MM.1S (cell line): ENCODE measurements at places on chromosomes 6 and 20.

DNA sequence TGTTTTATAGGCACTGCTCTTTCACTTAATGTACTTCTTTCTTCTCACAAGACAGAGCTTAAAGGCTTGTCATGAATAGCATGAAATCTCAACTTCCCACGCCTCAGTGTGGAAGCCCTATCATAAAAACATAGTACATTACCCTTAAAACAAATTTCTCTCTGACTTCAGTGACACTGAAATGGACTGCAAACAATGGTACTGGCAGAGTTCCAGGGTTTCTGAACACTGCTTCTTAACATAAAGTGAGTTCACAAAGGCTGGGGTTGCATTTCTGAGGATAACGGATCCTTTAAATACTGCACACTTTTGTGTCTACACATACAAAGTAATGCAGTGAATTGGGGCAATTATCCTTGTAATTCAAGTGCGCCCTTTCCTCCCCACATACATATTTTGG is 32.3 kb upstream of the PLEKHG1 start:
- no peaks in the 10 kb centered on the region for H3K4me1 ChIP-seq
- H3K27me3 ChIP-seq: no peaks in the 10 kb centered on the region
- no peak overlapping the region for H3K27ac ChIP-seq
- H3K36me3 ChIP-seq: no peaks in the 10 kb centered on the region
- no peak for DNase-seq

DNA sequence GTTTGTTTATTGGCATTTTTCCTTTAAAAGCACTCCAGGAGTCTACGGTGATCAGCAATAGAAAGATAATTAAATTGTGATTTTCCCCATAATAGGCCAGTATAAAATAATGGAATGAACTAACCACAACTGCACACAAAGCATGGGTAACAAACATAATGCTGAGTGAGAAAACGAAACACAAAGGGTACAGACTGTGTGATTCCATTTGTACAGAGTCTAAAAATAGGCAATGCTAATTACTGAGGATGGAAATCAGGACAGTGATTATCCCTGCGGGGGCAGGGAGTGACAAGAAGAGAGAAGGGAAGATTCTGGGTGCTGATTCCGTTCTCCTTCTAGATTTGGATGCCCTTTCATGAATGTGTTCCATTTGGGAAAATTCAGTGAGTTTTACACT is 478.1 kb downstream of the PREX1 start:
- H3K4me1 ChIP-seq: no peaks in the 10 kb centered on the region
- no peaks in the 10 kb centered on the region for H3K27me3 ChIP-seq
- DNase-seq: no peak
- no peaks in the 10 kb centered on the region for H3K36me3 ChIP-seq

DNA sequence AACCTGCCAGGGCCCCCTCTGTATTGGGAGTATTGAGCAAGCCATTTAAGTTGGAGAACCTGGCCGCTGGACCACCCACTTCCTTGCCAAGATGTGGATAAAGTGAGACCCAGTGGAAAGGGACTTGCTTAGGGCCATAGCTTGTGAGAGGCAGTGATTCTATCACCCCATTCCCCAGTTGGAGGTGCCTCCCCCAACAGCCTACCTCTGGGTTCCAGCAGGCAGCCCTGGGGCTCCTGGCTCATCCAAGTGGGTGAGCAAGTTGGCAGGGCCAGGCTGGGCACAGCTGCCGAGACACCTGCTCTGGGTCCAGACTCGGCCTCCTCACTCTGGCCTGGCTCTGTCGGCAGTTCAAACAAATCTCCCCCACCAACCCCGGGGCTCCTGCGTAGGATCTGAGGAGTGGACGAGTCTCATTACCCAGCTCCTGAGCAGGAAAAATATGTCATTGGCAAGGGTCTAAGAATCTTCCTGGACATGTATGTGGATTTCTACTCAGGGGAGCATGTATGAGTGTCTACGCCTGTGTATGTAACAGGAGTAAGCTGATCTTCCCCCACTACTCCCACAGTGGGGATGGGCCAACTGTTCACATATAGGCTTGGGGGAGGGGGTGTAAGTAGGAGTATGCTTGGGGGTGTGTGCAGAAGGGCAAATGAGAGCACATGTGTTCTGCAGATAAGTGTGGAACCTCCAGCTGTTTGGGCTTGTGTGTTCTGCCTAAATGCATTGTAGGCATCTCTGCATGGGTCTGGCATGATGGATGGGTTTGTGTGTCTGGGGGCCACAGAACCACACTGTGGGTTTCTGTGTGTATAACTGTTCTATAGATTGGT is 1.9 kb downstream of the ID1 start:
- no peak for DNase-seq
- no peaks in the 10 kb centered on the region; the same call in 1 of the 2 replicates for H3K4me1 ChIP-seq
- no peak overlapping the region for H3K4me3 ChIP-seq

GRCh38 chr6:96521306-96521643 is 331 bp upstream of the UFL1 start:
- peak overlapping the region; percentile 96 for H3K4me3 ChIP-seq
- no peak for DNase-seq
- H3K4me1 ChIP-seq: peaks cover 14% of the 10 kb centered on the region; the same call in 1 of the 2 replicates
- H3K36me3 ChIP-seq: no peaks in the 10 kb centered on the region
- H3K27me3 ChIP-seq: no peaks in the 10 kb centered on the region

DNA sequence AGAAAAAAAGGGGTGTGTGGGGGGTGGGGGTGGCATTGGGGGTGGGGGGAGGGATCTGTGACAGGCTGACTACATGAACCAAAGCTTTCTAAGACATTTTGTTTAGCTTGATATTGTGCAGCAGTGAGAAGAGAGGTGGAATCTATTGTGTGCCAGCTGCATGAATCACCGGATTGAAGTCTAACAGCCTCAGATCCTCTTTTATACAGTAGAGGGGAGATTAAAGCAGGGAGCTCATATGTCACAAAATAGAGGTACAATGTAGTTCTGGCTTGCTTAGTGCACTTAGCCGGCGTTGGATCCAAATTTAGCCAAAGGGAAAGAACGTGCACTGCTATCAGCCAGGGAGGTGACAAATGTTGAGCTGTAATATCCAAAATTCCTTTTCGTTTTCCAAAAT is 404.2 kb upstream of the CITED2 start:
- no peaks in the 10 kb centered on the region for H3K4me1 ChIP-seq
- no peak overlapping the region for H3K27ac ChIP-seq
- no peak overlapping the region for H3K4me3 ChIP-seq
- H3K36me3 ChIP-seq: no peaks in the 10 kb centered on the region
- H3K27me3 ChIP-seq: no peaks in the 10 kb centered on the region
- no peak for DNase-seq

DNA sequence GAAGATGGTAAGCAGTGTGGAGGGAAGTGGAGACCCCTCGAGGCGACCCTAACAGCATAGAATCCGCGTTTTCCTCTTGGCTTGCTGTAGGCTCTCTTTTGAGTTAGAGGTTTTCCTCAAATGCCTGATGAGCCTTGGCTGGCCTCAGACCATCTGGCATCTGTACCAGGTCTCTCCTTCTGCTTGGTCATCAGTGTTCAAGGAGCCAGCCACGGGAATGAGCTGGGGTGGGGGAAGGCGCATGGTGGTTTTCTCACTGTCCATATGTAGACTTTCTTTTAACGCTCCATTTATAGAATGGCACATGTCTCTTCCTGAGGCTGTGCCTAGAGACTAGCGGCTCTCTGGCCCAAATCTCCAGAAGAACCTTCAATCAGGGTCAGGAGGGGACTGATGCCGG is 8.1 kb upstream of the GUCA1A start:
- H3K4me1 ChIP-seq: no peaks in the 10 kb centered on the region
- H3K27me3 ChIP-seq: peaks cover 16% of the 10 kb centered on the region
- no peak for DNase-seq
- no peak overlapping the region for H3K4me3 ChIP-seq

DNA sequence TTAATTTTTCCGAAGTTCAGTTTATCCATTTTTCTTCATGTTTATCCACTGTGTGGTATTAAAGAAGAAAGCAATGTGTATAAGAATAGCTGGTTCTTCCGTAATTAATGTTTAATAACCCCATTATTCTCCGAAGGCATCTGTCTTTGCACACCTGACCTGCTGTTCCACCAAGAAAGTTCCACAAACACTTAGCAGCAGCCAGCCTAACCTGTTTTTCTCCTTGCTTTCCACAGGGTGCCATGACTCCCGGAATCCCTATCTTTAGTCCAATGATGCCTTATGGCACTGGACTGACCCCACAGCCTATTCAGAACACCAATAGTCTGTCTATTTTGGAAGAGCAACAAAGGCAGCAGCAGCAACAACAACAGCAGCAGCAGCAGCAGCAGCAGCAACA is 7.4 kb downstream of the TBP start:
- H3K4me3 ChIP-seq: no peak overlapping the region
- no peak for DNase-seq
- no peaks in the 10 kb centered on the region for H3K27me3 ChIP-seq
- no peaks in the 10 kb centered on the region for H3K4me1 ChIP-seq
- no peak overlapping the region for H3K27ac ChIP-seq

DNA sequence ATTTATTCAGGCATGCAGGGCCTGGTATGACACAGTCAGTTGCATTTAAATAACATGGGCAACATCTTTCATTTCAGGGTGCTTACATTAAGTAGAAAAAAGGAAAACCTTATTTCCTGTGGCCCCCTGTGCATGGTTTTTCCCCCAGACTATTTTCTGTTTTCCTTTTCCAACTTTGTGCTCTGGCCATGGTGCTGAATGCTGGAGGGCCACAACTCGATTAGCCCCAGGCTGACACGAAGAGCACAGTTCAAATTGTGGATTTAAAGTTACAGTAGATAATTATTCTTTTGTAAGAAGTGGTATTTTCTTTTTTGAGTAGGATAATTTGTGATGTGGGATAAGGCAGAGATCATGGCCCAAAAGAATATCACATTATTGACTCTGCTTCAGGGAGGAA is 332.0 kb downstream of the HAO1 start:
- H3K36me3 ChIP-seq: no peaks in the 10 kb centered on the region
- no peaks in the 10 kb centered on the region for H3K27me3 ChIP-seq
- H3K4me1 ChIP-seq: no peaks in the 10 kb centered on the region
- no peak overlapping the region for H3K27ac ChIP-seq
- DNase-seq: no peak

DNA sequence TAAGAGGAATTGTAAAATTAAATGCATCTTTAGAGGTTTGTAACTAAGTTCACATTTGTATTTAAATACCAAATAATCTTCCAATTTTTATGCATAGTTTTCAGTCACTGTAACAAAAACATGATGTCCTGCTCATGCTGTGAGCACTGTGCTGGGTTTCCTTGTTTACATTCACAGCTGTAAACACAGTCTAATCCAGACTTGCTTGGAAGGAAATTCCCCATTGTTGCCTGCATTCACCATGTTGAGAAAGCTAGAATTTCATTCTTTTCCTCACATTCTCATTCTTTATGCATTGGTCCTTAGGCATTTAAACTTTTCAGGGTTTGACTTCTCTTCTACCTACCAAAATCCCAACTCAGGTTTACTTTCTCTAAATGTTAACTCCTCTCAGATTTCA is 242.0 kb upstream of the TBX18 start:
- no peak for DNase-seq
- H3K4me3 ChIP-seq: no peak overlapping the region
- H3K27ac ChIP-seq: no peak overlapping the region
- no peaks in the 10 kb centered on the region for H3K36me3 ChIP-seq
- H3K4me1 ChIP-seq: no peaks in the 10 kb centered on the region
- H3K27me3 ChIP-seq: no peaks in the 10 kb centered on the region

- peaks cover 67% of the 10 kb centered on the region for H3K27me3 ChIP-seq
- DNase-seq: no peak
- no peaks in the 10 kb centered on the region for H3K4me1 ChIP-seq
- H3K36me3 ChIP-seq: no peaks in the 10 kb centered on the region
- H3K27ac ChIP-seq: no peak overlapping the region
- H3K4me3 ChIP-seq: no peak overlapping the region
Measured at GRCh38 chr20:63267691-63268090, 4.9 kb upstream of the ARFGAP1 start.

GRCh38 chr6:105109955-105110895 is 69.6 kb downstream of the POPDC3 start:
- peaks cover 21% of the 10 kb centered on the region for H3K4me1 ChIP-seq
- peak overlapping the region; percentile 28 for H3K4me3 ChIP-seq
- no peaks in the 10 kb centered on the region for H3K27me3 ChIP-seq
- H3K27ac ChIP-seq: peak overlapping the region; percentile 59; the same call in 1 of the 2 replicates
- no peaks in the 10 kb centered on the region for H3K36me3 ChIP-seq
- peak; percentile 24 for DNase-seq

DNA sequence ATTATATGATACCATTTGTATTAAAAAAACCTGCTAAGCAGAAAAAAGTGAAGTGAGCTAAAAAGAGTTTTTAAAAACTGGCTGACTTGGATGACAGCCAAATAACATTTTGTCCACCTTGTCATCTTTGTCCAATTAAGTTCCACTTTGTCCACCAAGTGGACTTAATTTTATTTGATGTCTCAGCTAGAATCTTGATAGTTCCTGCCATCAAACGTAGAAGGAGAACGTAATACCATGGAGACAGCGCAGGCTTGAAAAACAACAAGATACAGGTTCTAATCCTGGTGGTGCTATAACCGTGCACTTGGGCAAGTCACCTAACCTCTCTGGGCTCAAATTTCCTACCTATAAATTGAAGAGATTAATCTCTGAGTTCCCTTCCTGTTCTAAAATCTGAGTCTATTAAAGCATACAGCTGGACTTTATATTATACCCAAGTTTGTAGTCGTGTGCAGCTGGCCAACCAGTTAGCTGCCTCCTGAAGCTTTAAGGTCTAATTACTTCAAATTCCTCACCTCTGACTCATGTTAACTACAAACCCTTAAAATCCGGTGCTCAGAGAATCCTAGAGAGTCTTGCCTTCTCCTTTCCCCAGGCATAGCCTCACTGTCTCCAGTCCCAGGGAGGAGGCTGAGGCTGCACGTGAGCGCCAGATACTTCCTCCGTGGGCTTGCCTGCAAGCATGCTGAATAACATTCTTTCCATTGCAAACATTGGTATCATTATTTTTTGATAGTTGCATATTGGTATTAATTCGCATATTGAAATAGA is 16.8 kb downstream of the TMEM244 start:
- DNase-seq: no peak
- H3K27me3 ChIP-seq: no peaks in the 10 kb centered on the region
- no peaks in the 10 kb centered on the region for H3K36me3 ChIP-seq
- H3K4me1 ChIP-seq: no peaks in the 10 kb centered on the region
- H3K27ac ChIP-seq: no peak overlapping the region
- H3K4me3 ChIP-seq: no peak overlapping the region

GRCh38 chr20:60459212-60459611 is 501.0 kb downstream of the CDH26 start:
- H3K36me3 ChIP-seq: no peaks in the 10 kb centered on the region
- no peak overlapping the region for H3K27ac ChIP-seq
- no peak overlapping the region for H3K4me3 ChIP-seq

GRCh38 chr6:48472091-48472490 is 361.1 kb upstream of the PTCHD4 start:
- H3K27ac ChIP-seq: no peak overlapping the region
- H3K4me3 ChIP-seq: no peak overlapping the region
- no peaks in the 10 kb centered on the region for H3K27me3 ChIP-seq
- H3K36me3 ChIP-seq: no peaks in the 10 kb centered on the region
